ENCODE measurements at places on chromosomes 5 and 9. TPM values are rescaled to one million over a fixed set of nuclear protein-coding genes. Genes with fewer than 3 reads are reported as not detected.

- DNase-seq, result no peak
Measured at GRCh38 chr5:34061993-34062392, 19.0 kb upstream of the C1QTNF3 start.

- DNase-seq, result no peak
Measured at GRCh38 chr9:100591139-100591538, 13.3 kb downstream of the CAVIN4 start.

SHOC1 gene
- polyA plus RNA-seq, result not detected

DNA sequence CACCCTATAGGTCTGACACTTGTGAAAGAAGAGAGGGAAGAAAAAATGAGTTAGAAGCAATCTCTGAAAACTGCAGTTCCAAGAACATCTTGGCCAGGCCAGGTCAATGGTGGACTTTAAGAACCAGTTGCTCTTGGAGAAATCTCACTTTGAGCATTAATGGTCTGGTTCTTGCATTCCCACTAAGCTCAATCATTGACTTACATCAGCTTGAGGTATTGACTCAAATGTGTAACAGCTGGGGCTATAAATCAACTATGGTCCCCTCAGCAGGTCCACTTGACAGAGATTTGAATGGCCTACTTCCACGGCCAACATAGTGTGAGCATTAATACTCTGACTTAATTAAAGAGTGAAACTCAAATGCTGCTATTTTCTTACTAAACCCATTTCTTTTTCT, 357.8 kb upstream of the RGMB start:
- DNase-seq, result no peak

- DNase-seq, result no peak
Measured at GRCh38 chr9:77455312-77455927, 192.7 kb downstream of the GNA14 start.

- DNase-seq, result no peak
Measured at GRCh38 chr9:33464045-33464636, 9.6 kb downstream of the NOL6 start.

GRCh38 chr5:110386782-110387181, 339.7 kb downstream of the TMEM232 start:
- no peak for DNase-seq

- peak; percentile 39 for DNase-seq
Measured at GRCh38 chr9:85723215-85723614, 18.5 kb downstream of the AGTPBP1 start.

PRUNE2 gene
- polyA plus RNA-seq, result 11.7 TPM

DNA sequence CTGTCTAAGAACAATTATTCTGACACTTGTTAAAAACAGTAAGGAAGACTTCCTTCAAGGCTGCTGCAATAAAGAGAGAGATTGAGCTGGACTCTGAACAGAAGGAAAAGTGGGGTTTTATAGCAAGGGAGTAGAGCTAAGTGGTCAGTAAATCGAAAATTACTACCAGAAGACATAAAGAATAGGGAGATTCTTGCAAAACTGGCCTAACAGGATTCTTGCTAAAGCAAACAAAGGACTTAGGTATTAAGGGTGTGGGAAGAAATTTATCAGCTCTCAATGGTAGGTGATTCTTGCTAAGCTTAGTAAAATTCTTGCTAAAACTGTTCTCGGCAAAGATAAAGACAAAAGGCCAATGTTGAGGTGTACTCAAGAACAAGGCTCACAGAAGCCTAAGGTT, 300.5 kb downstream of the SLCO4C1 start:
- no peak for DNase-seq

DNA sequence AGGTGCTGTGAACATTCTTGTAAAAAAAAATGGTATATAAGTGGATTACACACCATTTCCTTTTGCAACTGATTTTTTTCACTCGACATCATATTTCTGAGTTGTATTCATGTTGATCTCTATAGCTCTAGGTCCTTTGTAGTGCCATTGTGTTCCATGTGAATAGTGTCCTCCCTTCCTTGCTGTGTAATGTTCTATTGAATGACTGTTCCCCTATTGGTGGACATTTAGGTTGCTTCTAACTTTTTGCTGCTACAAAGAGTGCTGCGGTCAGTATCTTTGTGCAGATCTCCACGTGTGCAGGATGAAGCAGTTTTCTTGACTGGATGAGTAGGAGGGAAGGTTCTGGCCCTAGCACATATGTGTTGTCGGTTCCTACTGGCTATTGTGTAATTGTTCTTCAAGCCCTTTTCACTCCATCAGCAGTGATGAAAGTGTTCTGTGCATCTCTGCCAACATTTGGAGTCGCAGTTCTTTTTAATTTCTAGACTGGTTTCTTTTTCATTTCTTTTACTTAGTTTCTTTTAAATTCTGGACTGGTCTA, 20.2 kb downstream of the DAB2IP start:
- DNase-seq, result no peak

- DNase-seq, result no peak
Measured at GRCh38 chr5:124683917-124684555, 62.4 kb downstream of the ZNF608 start.

- no peak for DNase-seq
Measured at GRCh38 chr9:20508242-20508641, 114.1 kb downstream of the MLLT3 start.

GRCh38 chr5:66551945-66552344, 44.2 kb upstream of the MAST4 start:
- no peak for DNase-seq

DNA sequence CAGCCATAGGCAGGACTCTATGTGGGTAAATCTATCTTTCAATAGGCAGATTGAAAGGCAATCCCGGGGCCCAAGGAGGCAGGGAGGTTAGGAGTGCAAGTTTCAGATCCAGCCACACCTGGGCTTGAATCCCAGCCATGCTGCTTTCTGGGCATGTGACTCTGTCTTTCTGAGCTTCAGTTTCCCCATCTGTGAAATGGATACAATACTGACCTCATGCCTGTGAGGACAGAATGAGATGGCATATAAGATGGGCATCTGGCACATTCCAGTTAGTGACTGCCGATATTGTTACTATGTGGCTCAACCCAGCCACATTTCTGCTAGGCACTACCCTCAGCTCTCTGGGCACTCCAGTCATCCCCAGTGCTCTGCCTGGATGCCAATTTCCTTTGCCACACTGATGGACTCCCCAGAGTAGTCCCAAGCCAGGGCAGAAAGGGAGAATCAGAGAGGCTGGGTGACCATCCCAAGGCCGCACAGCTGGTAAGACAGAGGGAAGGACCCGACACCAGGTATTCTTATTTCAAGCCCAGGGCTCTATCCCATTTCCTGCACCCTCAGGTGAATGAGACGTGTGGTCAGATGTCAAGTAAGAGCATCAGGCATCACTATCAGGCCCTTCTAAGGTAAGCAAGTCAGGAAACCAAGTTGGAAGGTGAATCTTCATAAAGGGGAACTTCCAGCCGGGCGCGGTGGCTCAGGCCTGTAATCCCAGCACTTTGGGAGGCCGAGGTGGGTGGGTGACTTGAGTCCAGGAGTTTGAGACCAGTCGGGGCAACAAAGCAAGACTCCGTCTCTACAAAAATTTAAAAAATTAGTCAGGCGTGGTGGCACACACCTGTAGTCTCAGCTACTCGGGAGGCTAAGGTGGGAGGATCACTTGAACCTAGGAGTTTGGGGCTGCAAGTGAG, 38.7 kb downstream of the SH3PXD2B start:
- no peak for DNase-seq

RELL2 gene
- polyA plus RNA-seq, result 1.5 TPM

ARHGEF39 gene
- 0.52 TPM for polyA plus RNA-seq

IL9 gene
- polyA plus RNA-seq, result not detected

DNA sequence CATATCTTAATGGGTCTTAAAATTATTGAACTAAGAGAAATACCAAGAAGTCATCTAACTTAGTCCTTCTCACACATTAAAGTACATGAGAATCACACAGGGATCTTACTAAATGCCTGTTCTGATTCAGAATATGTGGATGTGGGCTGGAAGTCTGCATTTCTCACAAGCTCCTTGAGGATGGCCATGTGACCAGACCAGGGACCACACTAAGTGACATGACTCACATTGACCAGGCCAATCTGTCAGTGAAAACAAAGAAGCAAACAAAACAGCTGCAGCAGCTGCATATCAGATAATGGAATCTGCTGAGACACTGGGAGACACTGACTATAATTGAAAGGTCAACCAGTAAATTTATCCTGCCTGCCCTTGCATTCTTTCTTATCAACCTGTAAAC, 110.5 kb downstream of the ADAMTS12 start:
- no peak for DNase-seq

GRCh38 chr9:85260275-85260845, 481.4 kb downstream of the AGTPBP1 start:
- DNase-seq, result no peak

GRCh38 chr9:118426772-118427171, 722.6 kb downstream of the TLR4 start:
- DNase-seq, result no peak

PCDHA13 gene
- 0.05 TPM for polyA plus RNA-seq

CDHR2 gene
- not detected for polyA plus RNA-seq
